ENCODE measurements at places on chromosomes 5 and 9. TPM values are rescaled to one million over a fixed set of nuclear protein-coding genes. Genes with fewer than 3 reads are reported as not detected.

- no peak for DNase-seq
These were observed 11.2 kb upstream of the IL13 start for GRCh38 chr5:132646583-132647266.

DNA sequence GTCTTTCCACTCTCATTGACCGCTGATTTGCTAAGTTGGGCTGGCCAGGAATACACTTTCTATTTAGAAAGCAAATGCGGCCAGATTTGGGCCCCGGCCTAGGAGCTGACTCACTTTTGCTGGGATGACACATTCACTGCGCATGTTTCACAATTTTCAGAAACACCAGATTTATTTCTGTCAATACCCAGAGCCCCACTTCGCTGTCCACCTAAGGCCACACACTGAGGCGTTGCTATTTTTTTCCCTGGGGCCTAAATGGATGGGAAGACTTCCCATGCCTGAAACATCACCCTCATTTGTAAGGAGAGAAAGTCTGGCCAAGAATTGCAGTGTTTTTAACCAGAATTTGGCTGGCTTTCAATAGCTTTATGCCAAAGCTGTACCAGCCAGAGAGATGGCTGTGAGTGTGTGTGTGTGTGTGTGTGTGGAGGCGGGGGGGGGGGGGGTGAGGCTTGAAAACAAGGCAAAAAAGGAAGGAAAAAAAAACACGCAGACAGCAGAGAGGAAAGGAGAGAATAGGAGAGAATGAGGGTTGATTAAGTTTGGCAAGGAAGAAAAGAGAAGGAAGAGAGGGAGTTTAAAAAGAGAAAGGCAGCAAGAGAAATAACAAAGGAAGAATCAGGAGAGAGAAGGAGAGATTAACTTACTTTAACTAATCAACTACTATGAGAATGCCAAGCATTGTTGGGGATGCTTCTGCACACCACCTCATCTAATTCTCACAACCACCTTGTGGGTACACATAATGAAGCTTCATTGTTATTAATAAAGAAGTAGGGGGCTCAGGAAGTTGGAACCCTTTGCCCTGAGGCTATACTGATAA, 261.4 kb upstream of the KLF4 start:
- no peak for DNase-seq

- DNase-seq, result no peak
These were observed 37.0 kb downstream of the SYK start for GRCh38 chr9:90838581-90839154.

DNA sequence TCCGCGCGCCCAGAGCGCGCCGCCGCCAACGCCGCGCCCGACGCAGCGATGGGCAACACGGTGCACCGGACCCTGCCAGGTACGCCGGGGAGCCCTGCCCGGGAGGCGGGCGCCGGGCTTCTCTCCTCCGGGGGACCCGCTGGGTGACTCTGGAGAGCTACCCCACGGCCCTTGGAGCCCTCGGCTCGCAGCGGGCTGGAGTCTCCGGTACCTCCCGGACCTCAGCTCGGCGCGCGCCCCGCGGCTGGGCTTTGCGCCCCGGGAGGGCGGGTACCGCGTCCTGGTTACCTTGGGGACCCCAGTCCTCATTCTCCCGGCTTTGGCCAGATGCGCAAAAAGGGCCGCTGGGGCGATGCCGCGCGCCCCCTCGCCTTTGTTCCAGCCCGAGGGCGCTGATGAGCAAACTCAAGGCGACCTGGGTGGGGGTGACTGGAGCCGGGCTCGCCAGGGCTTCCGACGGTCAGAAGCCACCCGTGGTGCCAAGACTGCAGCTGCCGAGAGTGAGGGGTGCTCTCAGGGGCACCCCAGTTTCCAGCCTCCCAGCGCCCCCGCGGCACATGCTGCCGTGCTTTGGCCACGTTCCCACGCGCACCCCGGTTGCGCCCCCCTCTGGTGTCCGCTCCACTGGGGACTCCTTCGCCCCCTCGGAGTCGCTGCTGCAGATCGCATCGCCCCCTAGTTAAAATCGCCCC, 442 bp downstream of the NEURL1B start:
- no peak for DNase-seq

GRCh38 chr5:51379331-51379700, 3.9 kb upstream of the ISL1 start:
- DNase-seq, result no peak

- DNase-seq, result no peak
These were observed 1312.7 kb upstream of the ACO1 start for GRCh38 chr9:31071606-31072286.

DNA sequence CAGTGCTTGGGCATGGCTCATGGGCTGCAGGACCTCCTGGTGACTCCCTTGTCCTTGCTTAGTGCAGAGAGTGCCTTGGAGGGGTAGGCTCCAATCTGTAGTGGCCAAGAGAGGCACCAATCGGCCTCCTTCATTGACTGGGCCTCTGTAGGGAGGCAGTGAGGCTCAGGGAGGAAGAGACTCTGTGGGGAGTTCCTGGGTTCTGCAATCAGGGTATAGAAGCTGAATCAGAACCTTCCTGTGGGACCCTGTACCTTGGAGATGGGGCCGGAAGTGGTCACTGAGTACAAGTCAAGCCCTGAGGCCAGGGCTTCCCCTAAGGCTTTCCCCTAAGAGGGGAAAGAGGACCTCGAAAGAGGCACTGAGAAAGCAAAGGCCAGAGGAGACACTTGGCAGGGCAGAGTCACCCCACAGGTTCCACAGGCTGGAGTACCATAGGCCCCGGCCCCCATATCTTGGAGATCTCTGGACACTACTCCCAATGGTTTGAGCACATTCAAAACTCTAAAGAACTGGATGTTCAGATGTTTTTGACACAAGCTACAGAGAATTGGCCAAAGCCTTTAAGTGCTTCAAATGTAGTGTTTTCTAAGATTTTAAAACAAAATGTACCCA, 190.5 kb downstream of the HSPA4 start:
- no peak for DNase-seq

GRCh38 chr5:6408627-6409446, 30.5 kb upstream of the MED10 start:
- DNase-seq, result no peak

DNA sequence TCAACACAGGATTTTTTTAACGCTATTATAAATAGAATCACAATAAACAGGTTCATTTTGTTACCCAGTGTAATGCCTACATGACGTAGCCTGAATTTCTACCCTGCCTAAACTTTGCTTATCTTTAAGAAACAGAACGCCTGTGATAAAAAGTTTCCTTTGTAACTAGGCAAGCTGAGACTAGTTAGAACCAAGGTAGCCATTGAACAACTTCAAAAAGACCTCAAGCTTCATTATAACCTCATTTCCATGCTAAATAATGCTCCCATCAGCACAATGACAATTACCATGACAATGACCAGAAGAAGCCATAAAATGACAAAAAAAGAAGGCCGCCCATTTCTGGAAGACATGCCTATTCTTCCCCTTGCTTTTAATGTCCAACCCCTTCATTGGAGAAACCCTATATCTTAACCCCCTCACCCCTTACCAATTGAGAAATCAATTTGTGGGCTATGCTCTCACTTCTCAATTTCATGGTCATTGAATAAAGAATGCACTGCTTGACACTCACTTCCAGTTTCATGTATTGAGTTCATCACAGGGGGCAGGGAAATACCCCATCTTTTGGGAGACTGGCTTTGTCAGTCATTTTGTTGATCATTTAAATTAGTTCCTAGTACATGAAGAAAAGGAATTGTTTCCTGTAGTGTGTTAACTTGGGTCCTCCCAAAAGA, 276.8 kb downstream of the MCTP1 start:
- DNase-seq, result no peak

- no peak for DNase-seq
These were observed 7.2 kb downstream of the ERGIC1 start for GRCh38 chr5:172841256-172841655.

DNA sequence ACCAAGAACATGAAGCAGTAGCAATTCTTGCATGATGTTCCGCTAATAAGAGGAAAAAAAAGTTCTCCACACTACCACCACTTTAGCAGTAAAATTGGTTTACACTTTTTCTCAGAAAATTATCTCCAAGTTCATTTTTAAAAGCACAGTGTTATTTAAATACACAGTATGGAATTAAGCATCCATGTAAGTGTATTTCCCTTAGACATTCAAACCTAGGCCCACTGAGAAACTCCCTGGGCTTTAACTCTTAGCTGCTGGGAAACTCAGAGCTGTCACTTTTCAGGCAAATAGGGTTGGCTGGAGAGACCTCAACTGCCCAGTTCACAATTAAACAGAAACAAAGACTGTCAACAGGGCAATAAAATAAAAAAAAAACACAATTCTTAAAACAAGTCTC, 2.7 kb downstream of the GNAQ start:
- DNase-seq, result no peak

DNA sequence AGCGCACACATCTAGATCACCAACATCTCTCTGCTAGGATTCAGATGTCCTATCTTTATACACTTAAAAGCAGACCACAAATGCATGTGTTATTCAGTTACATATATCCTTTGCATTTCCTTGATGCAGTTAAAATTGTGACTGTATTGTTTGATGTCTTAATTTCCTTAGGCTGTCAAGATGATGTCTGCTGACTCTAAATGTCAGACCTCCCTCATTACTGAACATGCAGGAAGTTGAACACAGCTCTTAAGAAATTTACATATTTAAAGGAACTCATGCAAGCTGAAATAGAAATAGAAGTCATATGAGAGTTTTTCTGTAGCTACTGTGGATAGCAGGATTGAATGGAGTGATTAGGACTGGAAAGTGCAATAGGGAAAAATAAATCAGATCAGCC, 336.5 kb upstream of the SEMA6A start:
- no peak for DNase-seq

DNA sequence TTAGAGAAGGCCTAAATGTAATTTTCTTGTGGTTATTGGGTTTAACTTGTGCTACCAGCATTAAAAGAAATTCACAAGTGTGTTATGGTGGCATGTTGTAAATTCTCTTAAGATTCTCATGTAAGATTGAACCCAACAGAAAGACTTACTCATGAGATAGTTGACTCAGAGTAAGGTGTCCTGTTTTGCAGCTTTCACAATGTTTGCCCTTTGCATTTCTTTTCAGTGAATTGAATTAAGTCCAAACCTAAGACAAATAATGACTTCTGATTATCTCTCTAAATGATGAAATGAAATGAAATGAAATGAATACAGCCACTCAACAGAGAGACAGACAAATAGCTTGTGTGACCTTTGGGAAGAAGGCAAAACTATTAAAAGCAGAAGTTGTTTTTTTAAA, 1696.9 kb upstream of the WWC1 start:
- DNase-seq, result no peak

GRCh38 chr5:118990582-118990981, 2.2 kb upstream of the DTWD2 start:
- no peak for DNase-seq

- DNase-seq, result no peak
These were observed 161.7 kb upstream of the LHFPL2 start for GRCh38 chr5:78810098-78810920.

The SHOC1 gene
- 0.25 TPM for total RNA-seq

The MCC gene
- 47.9 TPM for total RNA-seq

The PCA3 gene
- not detected for total RNA-seq

The COX7C gene
- total RNA-seq, result 270 TPM
